ENCODE measurements at places on chromosomes 3 and 15. TPM values are rescaled to one million over a fixed set of nuclear protein-coding genes. Genes with fewer than 3 reads are reported as not detected.

Gene LRRC2
- 122 TPM for total RNA-seq

DNA sequence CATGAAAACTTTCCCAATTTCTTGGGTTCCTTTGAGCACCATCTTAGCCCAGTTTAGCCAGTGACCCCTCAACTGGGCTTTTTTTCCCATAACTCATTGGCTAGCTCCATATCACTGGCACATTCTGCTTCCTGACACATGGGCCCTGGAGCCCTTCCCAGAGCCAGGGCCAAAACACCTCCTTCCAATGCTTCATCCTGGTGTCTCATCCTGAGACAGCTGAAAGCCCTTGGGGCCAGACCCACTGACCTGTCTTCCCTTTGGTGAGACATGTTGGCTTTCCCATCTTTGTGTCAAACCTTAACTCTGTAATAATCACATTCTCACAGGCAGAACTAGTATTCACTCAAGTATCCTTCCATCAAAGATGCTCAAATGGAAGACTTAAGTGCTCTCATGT is 82.6 kb upstream of the SMAD3 start:
- DNase-seq, result no peak

Gene KLHL40
- total RNA-seq, result 0.11 TPM

GRCh38 chr15:71364117-71364584 is 248.9 kb downstream of the THSD4 start:
- no peak for DNase-seq

DNA sequence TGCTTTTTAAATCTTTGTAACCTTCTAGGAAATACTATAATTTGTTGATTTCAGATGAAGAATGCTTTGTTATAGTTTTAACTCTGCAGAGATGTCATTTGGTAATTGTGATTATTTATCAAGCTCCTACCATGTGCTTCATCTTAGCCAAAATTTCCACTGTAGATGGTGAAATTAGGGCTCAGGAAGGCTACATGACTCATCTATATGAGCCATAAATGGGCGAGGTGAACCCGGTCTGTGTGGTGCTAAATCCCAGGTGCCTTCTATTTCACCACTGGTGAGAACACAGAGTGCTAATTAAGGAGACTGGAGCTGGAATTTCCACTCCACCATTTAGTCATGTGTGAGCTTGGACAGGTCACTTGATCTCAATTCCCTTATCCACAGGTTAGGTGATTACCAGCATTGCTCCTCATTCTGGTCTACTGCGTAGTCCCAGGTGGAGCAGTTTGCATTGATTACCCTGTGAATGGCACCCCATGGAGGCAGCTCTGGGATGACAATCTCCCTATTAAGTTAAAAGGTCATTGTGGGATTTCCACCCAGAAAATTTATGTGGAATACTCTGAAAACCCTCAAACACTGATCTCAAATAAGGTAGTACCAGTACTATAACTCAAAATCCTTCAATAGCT is 2.8 kb upstream of the CCR3 start:
- no peak for DNase-seq

GRCh38 chr3:140395134-140396075 is 282.5 kb upstream of the TRIM42 start:
- no peak for DNase-seq

Measured in Right ventricle myocardium superior (tissue), 1 donor.